GM23248 (cell line): ENCODE measurements at places on chromosomes 1 and 21. TPM values are rescaled to one million over a fixed set of nuclear protein-coding genes. Genes with fewer than 3 reads are reported as not detected.

Gene KRTAP12-2
- not detected in 2 replicates for total RNA-seq

Gene PRR9
- total RNA-seq: not detected in 2 replicates

Gene NBPF26
- total RNA-seq: 16.2 and 16.5 TPM in 2 replicates

Gene NTRK1
- 0.11 TPM in 1 of 2 replicates, not detected in the other for total RNA-seq

Gene F13B
- not detected in 2 replicates for total RNA-seq

Gene FAM131C
- 0.51 and 0.97 TPM in 2 replicates for total RNA-seq

Gene CLIC6
- total RNA-seq: not detected in 2 replicates

Gene UTS2
- total RNA-seq: not detected in 2 replicates

Gene FAM177B
- not detected in 2 replicates for total RNA-seq

Gene LEFTY1
- not detected in 2 replicates for total RNA-seq

Gene GBP5
- total RNA-seq: 0.43 and 2.0 TPM in 2 replicates

Gene FCGR3A
- not detected in 2 replicates for total RNA-seq

Gene KCNK1
- 4.0 and 6.7 TPM in 2 replicates for total RNA-seq

Gene OLIG2
- total RNA-seq: not detected in 2 replicates

Gene LENEP
- total RNA-seq: not detected in 2 replicates

Gene TMEM201
- total RNA-seq: 4.7 and 5.7 TPM in 2 replicates

Gene CLCNKA
- total RNA-seq: not detected in 2 replicates

Gene GPR137B
- 20.0 and 26.0 TPM in 2 replicates for total RNA-seq

Gene ADAMTS1
- total RNA-seq: 165 and 166 TPM in 2 replicates

Gene CITED4
- not detected in 2 replicates for total RNA-seq

Gene ERO1B
- total RNA-seq: 1.9 and 2.3 TPM in 2 replicates

Gene SPRR1A
- not detected in 2 replicates for total RNA-seq

Gene SLC9C2
- total RNA-seq: not detected in 2 replicates

Gene LCE2B
- total RNA-seq: not detected in 2 replicates

Gene GJA9
- total RNA-seq: 0.11 TPM in 1 of 2 replicates, not detected in the other

Gene SELENBP1
- total RNA-seq: 3.5 and 4.0 TPM in 2 replicates

Gene LCE1F
- total RNA-seq: not detected in 2 replicates

Gene C8A
- total RNA-seq: not detected in 2 replicates

Gene DDR2
- total RNA-seq: 194 and 196 TPM in 2 replicates

Gene AKNAD1
- not detected in 2 replicates for total RNA-seq

Gene PLEKHN1
- 1.4 and 2.1 TPM in 2 replicates for total RNA-seq

Gene LHX4
- not detected in 2 replicates for total RNA-seq

Gene HFM1
- total RNA-seq: under 0.01 and 0.13 TPM in 2 replicates

Gene RGSL1
- total RNA-seq: not detected in 2 replicates

Gene ZNF326
- total RNA-seq: 5.2 and 5.6 TPM in 2 replicates

Gene PCP4
- not detected in 2 replicates for total RNA-seq

Gene WDR47
- 17.9 and 19.0 TPM in 2 replicates for total RNA-seq

Gene CCDC17
- total RNA-seq: 0.76 and 1.4 TPM in 2 replicates

Gene RGS16
- 0.11 and 0.89 TPM in 2 replicates for total RNA-seq

Gene AQP10
- total RNA-seq: not detected in 2 replicates

Gene KRTAP19-3
- not detected in 2 replicates for total RNA-seq

Gene VWA1
- 1.4 and 2.3 TPM in 2 replicates for total RNA-seq

Gene MIXL1
- not detected in 2 replicates for total RNA-seq

Gene CD1D
- not detected in 2 replicates for total RNA-seq

Gene MAP1LC3C
- total RNA-seq: not detected in 2 replicates

Gene NR5A2
- total RNA-seq: 0.13 and 0.65 TPM in 2 replicates

Gene DOCK7
- 70.9 and 83.8 TPM in 2 replicates for total RNA-seq

Gene OR2G6
- total RNA-seq: not detected in 2 replicates

Gene PHACTR4
- 3.0 and 5.2 TPM in 2 replicates for total RNA-seq

Gene TNFSF4
- 4.8 and 6.2 TPM in 2 replicates for total RNA-seq
